ENCODE measurements at places on chromosomes 11 and 22.

GRCh38 chr22:44664149-44664548 lies 37.9 kb upstream of the PRR5 start:
- no peak for DNase-seq

- DNase-seq: no peak
These were observed 38.5 kb downstream of the ST3GAL4 start for GRCh38 chr11:126394036-126394435.

DNA sequence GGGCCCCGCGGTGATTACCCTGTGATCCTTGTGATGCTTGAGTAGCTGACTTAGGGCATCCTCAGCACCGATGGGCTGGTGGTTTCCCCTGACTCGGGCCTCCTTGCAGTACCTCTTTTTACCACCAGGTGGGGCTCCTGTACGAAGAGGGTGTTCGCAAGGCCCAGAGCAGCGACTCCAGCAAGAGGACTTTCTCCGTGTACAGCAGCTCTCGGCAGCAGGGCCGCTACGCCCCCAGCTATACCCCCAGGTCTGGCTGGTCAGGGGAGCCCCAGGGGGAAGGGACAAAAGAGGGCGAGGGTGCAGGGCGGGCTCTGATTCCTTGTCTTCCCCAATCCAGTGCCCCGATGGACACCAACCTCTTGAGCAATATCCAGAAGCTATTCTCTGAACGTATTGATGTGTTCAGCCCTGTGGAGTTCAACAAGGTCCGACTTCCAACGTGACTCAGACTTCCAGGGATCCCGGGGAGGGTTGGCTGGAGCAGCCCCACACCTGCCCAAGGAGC lies 1.3 kb upstream of the TM7SF2 start:
- no peak for DNase-seq

DNA sequence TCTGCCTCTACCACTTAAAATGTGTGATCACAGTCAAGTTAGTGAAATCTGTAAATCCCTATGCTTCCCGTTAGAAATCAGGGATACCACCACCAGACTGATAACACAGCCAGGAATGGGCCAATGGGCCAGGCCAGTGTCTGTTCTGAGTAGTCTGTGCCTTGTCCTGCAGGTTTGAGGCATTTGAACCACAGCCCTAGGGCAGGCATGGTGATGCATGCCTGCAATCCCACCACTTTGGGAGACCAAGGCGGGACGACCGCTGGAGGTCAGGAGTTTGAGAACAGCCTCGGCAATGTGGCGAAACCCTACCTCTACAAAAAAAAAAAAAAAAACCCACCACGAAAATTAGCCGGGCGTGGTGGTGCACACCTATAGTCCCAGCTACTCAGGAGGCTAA lies 12.1 kb upstream of the AHNAK start:
- no peak for DNase-seq

- no peak for DNase-seq
These were observed 429.6 kb downstream of the BRD1 start for GRCh38 chr22:49398115-49398514.

- no peak for DNase-seq
These were observed 113.1 kb downstream of the DBX1 start for GRCh38 chr11:20047006-20047768.

DNA sequence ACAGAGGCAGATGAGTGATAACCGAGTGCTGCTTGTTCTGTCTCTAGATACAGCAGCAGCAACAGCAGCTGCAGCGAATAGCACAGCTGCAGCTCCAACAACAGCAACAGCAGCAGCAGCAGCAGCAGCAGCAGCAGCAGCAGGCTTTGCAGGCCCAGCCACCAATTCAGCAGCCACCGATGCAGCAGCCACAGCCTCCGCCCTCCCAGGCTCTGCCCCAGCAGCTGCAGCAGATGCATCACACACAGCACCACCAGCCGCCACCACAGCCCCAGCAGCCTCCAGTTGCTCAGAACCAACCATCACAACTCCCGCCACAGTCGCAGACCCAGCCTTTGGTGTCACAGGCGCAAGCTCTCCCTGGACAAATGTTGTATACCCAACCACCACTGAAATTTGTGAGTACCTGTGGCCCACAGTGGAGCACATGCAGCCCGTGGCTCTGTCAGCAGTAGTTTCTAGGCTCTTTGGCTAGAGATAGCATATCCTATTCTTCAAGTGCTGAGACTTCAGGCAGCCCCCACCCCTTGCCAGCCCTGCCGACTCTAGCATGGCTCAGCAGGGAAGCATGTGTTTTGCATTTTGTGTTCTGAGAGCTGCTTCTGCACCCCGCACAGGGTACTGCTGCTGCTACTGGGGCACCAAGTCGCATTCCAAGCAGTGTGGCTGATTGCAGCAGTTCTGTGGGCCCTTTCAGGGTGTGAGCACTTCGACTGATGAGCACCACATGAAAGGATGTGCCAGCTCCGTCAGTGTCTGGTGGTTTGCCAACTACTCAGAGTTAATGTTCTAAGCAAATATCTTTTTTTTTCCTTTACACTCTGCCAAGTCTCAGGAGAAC lies 59.2 kb downstream of the MED15 start:
- DNase-seq: no peak

DNA sequence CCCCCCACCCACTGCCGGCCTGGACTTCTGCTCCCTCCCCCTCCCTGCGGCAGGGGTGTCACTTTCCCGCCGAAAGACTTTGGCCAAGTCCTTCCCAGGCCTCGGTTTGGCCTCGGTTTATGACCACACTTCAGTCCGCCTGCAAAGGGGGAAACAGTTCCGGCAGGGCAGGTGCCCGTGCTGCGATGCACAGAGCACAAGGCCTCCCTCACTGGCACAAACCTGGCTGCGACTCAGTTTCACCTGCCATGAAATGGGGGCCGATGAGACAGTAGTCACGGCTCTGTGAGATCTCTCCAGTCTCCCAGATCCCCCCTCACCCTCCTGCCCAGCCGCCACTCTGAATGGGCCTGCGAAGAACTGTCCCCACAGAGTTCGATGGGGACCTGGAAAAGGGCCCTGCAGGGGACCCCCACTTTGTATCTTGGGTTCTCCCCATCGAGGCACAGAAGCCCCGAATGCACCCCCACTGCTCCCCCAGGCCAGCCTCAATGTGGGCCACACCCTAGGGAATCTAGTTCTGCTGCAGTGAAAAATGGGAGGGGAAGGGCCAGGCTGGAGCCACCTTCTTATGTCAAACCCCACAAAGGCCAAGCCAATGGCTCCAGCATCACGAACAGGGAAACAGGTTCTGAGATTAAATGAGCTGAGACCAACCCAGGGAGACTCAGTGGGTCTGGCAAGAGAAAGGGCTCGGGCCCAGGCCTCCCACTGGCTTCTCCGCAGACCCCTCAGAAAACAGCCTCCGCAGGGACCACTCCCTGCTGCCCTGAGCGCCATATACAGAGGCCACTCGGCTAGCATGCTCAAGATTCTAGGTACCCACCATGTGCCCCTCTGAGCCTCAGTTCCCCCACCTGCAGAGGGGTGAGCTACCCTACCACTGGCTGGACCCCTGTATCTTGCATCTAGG lies 29.0 kb downstream of the ARVCF start:
- no peak for DNase-seq

- DNase-seq: no peak
These were observed 1.3 kb downstream of the TRAF6 start for GRCh38 chr11:36508743-36509142.

- no peak for DNase-seq
These were observed 5.3 kb downstream of the PHOX2A start for GRCh38 chr11:72238492-72239312.

GRCh38 chr11:44574610-44575287 lies 9.3 kb downstream of the CD82 start:
- peak; percentile 91 for DNase-seq

- DNase-seq: no peak
These were observed 977.0 kb downstream of the NTM start for GRCh38 chr11:132347156-132348090.

DNA sequence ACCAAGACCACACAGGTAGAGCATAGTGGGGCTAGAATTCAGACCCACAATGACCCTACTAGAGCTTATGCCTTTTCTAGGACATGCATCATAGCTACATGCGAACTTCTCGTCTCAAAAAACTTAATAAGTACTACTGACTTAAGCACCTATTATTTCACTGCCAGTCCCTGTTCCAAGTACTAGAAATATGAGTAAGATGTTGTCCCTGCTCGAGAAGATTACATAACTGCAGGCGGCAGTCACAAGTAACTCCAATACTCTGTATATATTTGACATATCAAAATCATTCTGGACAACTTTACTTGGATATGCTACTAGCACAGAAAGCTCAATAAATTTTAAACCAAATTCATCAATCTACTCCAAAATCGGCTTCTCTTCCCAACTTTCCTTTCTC lies 235.0 kb downstream of the TTC28 start:
- no peak for DNase-seq

DNA sequence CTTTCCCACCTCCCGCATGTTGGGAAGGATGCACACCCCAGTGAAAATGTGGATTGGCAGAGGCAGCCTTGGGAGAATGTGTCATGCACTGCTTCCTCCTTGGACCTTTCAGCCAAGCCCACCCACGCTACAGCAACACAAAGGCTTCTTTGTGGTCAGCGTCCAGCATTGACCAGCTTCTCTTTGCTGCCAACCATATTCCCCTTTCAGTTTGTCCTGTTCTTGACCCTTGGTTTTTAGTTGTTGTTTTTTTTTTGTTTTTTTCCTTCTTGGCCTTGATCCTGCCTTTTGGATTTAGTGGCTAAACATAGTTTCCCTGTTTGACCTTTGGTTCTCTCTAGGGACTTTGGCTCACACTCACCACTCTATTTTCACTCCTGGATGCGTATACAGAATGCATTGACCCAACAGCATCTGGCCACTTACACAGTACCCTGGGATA lies 573.6 kb downstream of the INSC start:
- DNase-seq: peak; percentile 15

GRCh38 chr11:68047437-68048290 lies 8.8 kb downstream of the TCIRG1 start:
- DNase-seq: no peak

DNA sequence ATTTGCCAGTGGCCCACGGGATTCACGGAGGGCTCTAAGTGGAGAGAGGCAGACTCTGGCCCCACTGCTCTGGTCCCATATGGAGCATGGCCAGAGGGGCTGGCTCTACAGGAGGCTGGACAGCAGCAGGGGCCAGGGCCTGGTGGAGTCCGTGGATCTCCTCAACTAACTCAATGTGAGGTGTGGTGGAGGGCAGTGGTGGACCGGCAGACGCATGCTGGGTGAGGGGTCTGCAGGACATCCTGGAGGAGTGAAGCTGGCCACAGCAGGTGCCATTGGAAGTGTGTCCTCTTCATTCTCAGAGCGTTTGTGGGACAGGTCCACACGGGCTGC lies 15.6 kb downstream of the IGF2 start:
- no peak for DNase-seq

DNA sequence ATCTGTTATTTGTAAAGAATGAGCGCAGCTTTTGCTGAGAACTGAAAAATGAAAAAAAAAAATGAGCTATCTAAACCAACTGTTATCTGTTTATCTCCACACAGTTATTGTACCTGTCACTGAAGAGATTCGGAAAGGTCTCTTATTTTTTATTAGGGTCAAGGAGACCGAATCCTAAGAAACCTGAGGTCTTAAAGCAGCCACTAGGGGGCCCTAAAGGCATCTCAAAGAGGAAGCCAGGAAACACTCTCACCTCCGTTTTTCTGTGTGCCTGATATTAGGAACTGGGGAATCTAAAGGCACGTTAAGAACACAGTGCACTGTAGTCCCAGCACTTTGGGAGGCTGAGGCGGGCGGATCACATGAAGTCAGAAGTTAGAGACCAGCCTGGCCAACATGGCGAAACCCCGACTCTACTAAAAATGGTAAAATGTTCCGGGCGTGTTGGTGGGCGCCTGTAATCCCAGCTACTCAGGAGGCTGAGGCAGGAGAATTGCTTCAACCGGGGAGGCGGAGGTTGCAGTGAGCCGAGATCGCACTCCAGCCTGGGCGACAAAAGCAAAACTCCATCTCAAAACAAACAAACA lies 3.5 kb upstream of the LARGE1 start:
- no peak for DNase-seq

GRCh38 chr22:23752090-23752691 lies 1.3 kb upstream of the ZNF70 start:
- DNase-seq: no peak

DNA sequence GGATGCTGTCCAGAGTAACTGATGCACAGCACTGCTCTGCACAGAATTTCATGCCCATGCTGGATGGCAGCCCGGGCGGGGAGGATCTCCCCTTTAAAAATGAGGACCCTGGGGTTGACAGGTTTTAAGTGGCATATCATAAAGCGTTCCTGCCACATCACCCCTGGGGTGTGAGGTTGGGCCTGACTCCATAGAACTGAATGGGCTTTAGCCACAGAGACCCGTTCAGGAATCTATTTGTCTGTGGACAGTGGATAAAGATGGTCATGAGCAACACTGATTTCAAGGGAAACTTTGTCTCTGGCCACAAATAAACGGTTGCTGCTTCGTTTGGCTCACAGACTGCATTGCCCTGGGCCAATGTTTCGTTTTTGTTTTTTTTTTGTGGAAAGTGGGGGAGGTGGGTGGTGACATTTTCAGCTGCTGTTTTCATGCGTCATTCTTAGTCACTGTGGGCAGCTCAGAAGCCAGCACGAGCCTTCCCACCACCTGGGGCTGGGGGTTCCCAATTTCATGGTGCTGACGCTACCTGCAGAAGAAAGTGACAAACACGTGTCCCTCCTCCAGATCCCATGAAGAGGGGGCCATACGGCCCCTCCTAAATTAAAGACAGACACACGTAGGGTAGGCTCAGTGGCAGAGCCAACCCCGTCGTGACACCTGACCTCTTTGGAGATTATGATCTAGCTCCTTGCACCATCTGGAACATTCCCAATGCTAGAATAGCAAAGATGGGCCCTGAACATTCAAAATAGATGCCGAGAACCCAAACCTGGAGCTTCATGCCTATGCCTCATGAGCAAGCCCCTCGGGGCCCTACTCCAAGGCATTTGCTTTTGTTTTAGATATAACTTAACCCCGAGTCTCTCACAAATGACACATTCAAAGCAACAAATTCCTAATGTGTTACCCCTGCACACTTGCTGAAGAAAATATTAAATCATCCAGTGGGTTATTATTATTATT lies 54.8 kb upstream of the PHF21B start:
- no peak for DNase-seq

DNA sequence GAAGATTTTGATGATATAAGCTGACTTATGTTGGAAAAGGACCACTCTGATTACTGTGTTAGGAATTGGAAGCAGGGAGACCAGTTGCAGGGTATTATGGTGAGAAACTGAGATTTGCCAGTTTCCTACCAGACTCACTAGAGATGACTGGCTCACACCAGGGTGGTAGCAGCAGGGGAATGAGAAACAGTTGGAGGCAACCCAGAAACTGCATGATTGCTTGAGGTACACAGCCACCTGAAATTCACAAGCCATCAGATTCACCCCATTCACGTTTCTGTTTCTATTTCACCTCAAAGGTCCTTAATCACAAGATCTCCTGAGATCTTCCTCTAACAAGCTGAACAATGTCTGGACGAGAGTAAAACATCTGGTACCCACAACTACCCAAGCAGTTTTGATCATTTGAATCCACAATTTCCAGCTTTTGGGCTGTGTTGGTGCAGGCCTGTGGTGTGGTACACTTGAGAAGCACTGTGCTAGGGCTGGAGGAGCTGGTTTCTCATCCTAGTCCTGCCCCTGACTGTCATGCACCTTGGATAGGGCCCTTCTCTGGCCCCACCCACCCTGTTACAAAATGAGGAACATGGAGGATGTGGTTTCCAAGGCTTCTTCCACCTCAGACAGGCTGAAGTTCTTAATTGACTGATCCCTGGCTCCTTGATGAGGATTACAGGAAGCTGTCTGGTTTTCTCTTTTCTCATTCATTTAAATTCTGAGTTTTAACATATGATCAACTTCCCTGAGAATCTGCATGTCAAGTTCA lies 233.4 kb downstream of the INSC start:
- DNase-seq: no peak

Measured in epithelial cell of proximal tubule (primary cell).